ENCODE measurements at places on chromosomes 4 and X.

- no peak for DNase-seq
These were observed 4.9 kb upstream of the CXCL6 start for GRCh38 chr4:73831569-73831968.

DNA sequence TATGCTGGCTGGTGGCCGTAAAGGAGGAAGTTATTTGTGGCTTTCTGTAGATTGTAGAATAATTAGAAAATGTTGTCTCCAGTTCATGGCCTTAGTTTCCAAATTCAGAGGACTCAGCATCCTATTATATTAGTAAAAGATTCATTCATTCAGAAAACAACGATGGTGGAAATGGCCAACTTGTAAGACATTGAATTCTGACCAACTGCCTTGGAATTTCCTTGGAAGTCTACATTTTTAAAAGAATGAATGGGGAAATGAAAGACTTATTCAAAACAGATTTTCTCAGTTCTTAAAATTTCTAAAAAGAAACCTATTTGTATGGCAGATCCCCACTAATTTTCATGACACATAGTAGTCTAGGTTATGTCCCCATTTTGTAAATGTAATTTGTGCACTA is 561.5 kb downstream of the ANKRD50 start:
- no peak for DNase-seq

GRCh38 chr4:10461091-10461849 is 4.0 kb upstream of the ZNF518B start:
- DNase-seq: peak; percentile 88

DNA sequence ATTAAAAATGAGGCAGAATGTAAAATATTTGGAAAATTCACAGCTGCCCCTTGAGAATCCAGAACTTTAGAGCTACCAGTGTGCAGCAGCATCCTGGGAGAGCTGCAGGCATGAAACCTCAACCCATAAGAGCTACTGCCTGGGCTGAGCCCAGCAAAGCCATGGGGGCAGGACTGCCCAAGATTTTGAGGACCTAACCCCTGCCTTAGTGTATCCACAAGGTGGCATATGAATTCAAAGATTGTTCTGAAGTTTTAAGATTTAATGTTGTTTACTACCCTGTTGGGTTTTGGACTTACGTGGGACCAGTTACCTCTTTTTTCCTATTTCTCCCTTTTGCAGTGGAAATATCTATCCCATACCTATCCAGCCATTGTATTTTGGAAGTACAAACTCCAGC is 26.4 kb downstream of the CASP6 start:
- DNase-seq: no peak

DNA sequence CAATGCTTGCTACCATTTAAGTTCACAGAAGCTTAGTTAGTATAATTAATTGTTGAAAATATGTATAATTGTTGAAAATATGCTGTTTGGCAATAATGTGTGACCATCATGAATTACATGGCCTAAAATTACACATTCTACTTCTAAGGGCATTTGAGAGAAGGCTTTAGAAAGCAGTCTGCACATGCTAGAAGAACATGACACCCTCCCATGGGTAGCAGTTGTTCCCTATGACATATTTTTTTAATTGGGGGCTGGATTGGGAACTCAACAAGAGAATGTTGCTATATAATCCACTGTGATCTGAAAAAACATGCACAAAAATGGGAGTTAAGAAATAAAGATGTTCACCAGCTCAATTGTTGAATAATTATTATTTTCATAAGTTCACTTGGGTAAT is 331.4 kb downstream of the ARHGAP24 start:
- no peak for DNase-seq

Data from activated T-cell treated with anti-CD3 and anti-CD28 coated beads, Interleukin-2, amount 50 U/mL, for 24 hours (primary cell).